ENCODE measurements at places on chromosomes 11 and 22.
A peak's percentile ranks its signal among the peaks of the same experiment; 100 is the strongest.

DNA sequence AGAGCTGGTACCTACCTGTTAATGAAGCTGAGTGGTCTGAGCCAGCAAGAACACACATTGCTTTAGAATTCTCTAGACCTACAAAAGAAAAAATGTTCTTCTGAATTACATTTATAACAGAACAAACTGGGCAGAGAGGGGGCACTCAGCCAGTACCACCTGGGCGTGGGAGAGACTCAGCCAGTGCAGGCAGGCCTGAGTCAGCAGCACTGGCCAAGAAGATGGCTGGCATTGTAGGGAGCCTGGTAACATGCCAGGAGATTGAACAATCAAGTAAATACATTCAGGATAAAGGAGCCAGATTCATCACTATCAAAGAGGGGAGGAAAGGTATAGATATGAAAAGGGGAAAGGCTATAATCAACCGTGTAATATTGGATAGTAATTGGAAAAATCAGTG lies 19.9 kb downstream of the SERGEF start:
- peak; percentile 66 for DNase-seq

GRCh38 chr11:102120437-102120973 lies 10.3 kb downstream of the YAP1 start:
- no peak for DNase-seq

- DNase-seq, result peak; percentile 25
Observed at GRCh38 chr11:122882857-122883645, 492 bp downstream of the JHY start.

DNA sequence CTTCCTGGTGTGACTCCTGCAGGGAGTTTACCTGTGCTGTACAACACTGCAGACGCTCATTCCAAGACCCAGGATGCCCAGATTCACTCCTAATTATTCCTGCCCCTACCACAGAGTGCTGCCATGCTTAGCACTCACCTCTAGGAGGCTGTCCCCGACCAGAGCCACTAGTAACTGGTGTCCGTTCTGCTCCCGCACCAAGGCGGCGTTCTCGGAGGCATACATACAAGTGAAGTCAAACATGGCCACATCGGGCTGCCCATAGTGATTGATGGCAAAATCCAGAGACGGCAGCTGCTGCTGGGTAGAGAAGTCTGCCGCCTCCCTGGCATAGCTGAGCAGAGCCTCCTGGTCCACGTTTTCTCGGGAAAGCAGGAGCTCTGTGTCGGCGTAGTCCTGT lies 122.3 kb upstream of the BID start:
- DNase-seq, result peak; percentile 36

GRCh38 chr11:71138737-71139425 lies 113.5 kb downstream of the SHANK2 start:
- DNase-seq, result no peak

DNA sequence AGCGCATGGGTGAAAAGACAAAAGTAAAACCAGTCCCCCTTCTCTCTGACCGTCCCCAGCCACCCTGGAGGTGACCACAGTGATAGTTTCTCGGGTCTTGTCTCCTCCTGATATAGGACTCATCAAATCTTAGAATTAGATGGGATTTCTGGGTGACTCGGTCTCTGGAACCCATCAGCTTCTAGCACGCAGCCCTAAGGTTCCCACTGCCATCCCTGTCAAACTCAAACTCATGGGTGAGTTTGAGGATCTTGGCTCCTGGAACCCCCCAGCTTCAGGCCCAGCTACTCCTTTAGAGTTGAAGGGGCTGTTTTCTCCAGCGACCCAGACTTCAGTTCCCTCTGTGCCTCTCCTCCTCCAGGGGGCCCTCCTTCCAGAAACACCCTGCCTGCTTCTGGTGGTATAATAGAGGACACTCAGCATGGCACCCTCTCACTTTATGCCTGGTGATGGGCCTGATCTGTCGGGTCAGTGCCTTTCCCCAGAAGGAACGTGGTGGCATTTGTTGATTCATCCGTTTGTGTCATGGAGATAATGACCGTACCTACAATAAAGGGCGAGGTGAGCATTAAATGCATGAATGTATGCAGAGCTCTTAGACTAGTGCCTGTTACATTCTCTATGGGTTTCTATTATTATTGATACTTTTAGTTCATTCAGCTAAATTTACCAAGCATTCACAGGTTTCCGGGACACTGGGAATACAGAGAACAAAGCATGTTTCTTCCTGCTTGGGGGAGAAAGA lies 31.7 kb downstream of the MCM5 start:
- DNase-seq, result no peak

DNA sequence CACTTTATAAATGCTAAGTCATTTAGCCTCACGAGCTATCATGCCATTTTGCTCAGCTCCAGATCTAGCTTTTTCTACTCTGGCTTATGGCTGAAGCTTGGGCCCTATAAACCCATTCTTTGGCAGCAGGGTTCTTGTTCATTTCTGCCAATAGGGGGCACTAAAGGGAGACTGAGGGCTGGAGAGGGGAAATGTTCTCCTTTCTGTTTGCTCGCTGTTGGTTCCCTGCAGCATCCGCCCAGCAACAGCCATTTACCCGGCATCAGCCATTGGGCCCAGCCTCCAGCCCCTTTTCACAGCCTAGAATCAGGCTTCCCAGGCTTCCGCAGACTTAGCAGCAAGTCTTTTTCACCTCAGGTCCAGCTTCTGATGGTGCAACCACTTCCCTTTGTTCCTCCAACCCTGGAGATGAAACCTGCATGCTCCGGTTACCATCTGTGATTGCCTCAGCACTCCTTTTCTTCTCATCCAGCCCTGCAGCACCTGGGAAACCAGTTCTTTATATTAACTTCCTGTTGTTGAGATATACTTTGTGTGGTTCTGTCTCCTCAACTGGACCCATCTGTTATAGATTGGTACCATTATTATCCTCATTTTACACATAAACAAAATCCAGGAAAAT lies 4.2 kb upstream of the ME3 start:
- no peak for DNase-seq

DNA sequence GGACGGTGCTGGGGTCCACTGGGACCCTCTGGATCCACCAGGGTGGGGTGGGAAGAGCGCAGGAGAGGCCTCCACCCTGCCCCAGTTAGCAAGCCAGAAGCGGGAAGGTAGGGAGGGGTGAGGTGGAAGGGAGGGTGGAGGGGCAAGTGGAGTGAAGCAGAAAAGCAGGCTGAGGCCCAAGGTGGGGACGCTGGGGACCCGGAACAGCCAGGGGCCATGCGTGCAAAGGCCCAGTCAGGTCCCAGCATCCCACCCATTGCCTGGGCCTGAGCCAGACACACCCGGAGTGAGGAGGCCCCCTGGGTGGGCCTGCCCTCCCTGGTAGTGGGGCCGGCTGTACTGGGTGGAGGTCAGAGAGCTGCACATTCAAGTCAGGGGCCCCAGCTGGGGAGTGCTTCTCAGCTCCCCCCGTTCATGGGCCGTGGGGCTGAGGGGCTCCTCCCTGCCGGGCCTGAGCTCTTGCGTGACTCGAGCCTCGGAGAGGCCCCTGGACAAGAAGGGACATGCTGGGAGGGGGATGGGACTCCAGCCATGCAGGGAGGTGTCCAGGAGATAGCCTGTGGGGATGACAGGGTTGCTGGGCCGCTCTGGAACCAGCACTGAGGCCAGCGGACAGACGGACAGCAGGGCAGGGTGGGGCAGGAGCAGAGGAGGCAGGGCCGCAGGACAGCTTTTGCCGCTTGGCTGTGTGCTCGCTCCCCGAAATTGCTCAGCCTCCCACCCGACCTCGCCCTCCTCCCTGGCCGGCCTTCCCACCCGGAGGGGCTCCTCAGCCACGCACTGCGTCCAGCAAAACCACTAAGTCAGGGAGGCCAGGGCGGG lies 7.7 kb downstream of the TNNT3 start:
- no peak for DNase-seq

GRCh38 chr11:9905960-9906791 lies 242.3 kb downstream of the SWAP70 start:
- DNase-seq, result peak; percentile 20

DNA sequence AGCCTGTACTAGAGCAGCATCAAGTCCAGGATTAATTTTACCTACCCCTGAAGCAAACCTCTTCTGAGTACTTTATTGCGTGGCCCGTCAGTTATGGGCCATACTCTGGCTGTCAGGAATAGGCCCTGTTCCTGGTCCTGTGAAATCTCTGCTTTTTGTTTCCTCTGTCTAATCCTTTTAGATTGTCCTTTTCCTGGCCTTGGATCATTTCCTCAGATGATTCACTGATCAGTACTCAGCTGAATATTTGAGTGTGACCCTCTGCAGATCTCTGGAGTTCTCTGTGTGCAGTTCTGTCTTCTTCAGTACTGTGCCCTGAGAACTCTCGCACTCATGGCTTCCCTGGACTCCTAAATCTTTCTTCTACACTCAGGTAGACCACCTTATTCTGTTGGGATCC lies 123.5 kb downstream of the UVRAG start:
- no peak for DNase-seq

GRCh38 chr22:27298332-27298731 lies 503.2 kb downstream of the MN1 start:
- no peak for DNase-seq

DNA sequence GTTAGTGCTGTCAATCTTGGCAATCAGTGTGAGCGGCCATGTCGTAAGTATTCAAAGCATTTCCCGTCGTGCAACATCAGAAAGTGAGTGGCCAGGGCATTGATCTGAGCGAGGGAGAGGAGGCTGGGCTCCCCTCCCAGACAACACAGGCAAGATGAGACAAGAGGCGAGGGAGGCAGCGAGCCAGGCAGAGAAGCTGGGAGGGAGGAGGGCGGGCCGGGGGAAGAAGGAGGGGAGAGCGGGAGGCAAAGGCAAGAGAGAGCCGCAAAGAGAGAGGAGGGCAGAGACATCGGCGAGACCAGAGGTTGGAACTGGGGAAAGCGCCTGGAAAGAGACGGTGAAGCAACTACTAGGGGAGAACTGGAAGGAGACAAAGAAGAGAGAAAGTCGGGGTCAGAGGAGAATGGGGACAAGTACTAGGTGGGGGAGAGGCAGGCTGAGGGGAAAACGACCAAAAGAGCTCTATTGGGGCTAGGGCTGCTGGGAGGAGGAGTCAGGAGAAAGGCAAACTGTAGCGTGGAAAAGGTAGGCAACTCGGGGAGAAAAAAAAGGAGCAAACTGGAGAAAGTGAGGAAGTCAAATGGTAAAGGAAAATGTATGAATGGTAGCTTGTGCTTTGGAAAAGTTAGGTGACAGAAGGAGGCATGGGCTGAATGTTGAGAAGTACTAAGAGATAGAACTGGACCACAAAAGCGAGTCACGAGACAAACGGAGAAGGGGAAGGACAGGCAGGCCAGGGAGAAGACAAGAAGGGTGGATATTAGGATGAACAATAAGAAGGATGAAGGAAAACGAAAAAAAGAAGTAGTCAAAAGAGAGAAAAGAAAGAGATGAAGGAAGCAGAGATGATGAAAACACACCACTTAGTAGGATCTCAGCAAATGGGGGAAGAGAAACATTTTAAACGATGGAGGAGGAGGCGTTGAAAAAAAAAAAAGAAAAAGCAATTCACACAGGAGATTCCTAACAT lies 130.5 kb upstream of the C11orf58 start:
- peak; percentile 69 for DNase-seq

DNA sequence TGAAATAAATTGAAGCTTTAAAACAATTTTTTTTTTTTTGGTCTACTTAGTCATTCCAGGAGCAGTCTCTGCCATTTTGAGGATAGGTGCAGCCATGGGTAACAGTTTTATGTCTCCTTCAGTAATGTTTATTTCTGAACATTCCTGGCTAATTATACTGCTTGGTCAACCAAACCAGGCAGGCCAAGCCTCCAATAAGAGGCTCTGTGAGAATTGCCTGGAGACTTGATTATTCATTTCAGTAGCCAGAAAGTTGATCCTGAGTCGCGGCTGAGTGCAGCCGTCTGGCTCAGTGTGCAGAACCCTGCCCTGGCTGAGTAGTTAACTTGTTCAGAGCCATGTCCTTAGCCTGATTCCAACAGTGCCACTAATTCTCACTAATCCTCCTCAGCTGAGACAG lies 364.0 kb upstream of the FAT3 start:
- no peak for DNase-seq

GRCh38 chr11:121644187-121644512 lies 191.4 kb upstream of the SORL1-AS1 start:
- DNase-seq, result no peak

- DNase-seq, result no peak
Observed at GRCh38 chr22:39039306-39040126, 1.1 kb upstream of the APOBEC3F start.

- no peak for DNase-seq
Observed at GRCh38 chr11:2844116-2844842, 41.3 kb downstream of the CDKN1C start.

GRCh38 chr11:70104419-70104818 lies 26.3 kb downstream of the ANO1 start:
- no peak for DNase-seq

DNA sequence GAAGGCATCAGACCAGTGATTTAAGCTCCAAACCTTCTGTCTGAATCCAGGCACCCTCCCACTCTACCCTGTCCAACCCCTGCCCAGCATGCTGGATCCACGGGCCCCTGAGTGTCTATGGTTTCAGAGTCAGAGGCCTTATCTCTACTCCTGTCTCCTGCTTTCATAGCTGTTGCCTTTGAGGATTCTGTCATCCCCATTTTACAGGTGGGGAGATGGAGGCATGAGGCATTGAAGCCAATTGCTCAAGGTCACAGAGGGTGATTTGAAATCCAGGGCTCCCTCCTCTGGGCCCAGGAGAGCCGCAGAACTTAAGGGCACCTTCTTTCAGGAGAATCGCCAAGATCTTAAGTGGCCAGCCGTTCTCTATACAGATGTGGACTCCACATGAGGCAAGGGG lies 3.1 kb downstream of the KCNJ4 start:
- no peak for DNase-seq

GRCh38 chr11:131246663-131247062 lies 123.8 kb upstream of the NTM start:
- no peak for DNase-seq

All from prostate gland (tissue), 2 donors.